Omental fat pad (tissue), 4 donors: ENCODE measurements at places on chromosomes 13 and 19. TPM values are rescaled to one million over a fixed set of nuclear protein-coding genes. Genes with fewer than 3 reads are reported as not detected.

The EML2 gene
- 22.4 TPM for total RNA-seq

The C2CD4C gene
- 1.8 TPM for total RNA-seq

The SIGLEC11 gene
- 1.7 TPM for total RNA-seq

- no peak for DNase-seq
These were observed 126.4 kb upstream of the FRY start for GRCh38 chr13:31904941-31905824.

- no peak for DNase-seq
These were observed 105.5 kb downstream of the SHISA2 start for GRCh38 chr13:25946321-25946720.
